ENCODE measurements at places on chromosomes 2 and 18.

GRCh38 chr2:128445523-128445900 lies 126.8 kb upstream of the HS6ST1 start:
- DNase-seq = no peak

GRCh38 chr2:172248381-172248780 lies 145.7 kb upstream of the DLX2 start:
- no peak for DNase-seq

DNA sequence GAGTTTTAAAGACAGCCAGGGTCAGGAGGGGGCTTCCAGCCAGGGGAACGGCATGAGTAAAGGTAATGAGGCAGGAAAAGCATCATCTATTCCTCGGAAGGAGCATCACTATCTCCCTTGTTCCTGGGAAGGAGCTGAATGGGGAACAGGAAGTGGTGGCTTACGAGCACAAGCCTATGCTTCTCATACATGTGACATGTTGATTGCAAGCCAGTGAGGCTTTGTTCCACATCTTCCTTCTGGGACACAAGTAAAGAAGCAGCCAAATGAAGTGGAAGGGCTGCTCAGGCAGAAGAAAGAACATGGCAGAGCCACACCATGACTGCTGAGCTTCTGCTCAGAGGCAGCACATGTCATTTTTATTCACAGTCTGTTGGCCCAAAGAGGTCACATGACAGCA lies 15.1 kb upstream of the LMAN1 start:
- DNase-seq = no peak

DNA sequence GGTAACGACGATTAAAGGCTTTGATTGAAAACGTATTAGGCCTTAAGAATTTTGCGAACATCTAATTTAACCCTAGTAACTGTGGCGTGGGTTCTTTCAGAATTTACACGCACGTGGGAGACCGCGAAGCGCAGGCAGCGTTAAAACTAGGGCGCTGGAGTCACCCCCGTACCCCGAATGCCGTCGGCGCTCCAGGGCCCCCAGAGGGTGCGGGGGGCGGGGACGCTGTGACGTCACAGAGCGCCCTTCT lies 673 bp upstream of the SMCHD1 start:
- DNase-seq = peak; percentile 68

DNA sequence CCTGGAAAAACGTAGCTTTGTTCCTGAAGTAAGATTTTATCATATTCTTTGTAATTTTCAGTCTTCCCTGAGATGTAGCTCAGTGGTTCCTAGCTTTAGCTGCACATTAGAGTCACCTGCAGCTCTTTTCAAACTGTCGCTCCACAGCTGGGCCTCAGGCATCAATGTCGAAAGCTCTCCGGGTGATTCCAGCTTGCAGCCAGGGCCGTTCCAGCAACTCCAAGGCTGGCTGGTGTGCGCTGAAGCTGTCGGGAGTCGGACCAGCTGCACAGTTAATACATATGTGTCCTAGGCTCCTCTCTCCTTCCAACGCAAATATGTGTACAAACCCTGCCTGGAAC lies 609 bp upstream of the ZNF2 start:
- DNase-seq = no peak

GRCh38 chr18:5164903-5165302 lies 32.2 kb downstream of the AKAIN1 start:
- DNase-seq = no peak

- DNase-seq = no peak
Measured at GRCh38 chr2:227796045-227796711, 17.5 kb upstream of the CCL20 start.

GRCh38 chr2:28487258-28487657 lies 8.6 kb upstream of the PLB1 start:
- DNase-seq = no peak

DNA sequence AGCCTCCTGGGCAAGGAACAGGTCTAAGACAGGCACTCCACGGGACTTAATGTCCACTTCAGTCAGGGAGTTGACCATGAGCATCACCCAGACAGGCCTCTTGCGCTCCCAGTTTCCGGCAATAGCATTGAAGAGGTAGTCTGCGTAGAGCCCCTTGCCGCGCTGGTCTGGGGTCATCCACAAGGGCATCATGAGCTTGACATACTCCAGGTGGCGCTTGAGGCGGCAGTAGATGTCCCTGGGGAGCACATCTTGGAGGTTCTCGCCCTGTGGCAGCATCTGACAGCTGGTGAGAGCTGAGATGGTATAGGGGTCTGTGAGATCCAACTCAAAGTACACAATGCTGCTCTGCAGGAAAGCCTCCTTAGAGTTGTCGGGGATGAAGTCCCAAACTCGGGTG lies 10.6 kb downstream of the TRABD2A start:
- DNase-seq = no peak

GRCh38 chr2:152790883-152791282 lies 72.5 kb downstream of the ARL6IP6 start:
- DNase-seq = no peak

DNA sequence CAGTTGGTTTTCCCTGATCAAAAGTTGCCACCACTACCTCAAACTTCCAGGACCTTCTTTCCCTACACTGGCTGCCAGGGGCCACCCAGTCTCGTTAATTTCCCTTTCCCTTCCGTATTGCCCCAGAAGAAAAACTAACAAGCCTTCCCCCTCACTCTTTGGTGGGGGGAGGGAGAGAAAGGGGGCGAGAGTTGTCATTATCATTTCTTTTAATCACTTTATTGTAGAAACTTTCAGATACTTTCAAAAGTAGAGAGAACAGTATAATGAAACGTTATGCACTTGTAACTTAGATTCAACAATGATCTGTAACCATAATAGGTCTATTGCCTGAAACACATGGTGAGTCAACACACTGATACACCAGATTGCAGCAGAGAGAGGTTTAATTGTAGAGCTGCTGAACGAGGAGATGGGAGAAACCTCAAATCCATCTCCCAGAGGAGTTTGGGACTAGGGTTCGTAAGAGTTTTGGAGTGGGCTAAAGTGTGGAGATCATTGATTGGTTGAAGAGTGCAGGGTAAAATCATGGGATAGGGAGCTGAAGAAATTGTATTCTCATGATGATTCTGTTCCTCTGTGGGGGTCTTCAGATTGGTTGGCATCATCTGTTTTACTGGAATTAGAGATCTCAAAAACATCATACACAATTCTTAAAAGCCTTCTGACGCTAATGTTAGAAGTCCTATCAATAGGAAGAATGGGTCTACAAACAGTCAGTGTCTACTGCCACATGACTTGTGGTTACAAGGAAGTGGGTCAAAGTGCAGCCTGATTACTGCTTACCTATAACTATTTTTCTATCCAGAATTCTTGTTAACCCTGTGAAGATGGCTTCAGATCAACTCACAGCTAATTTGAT lies 2.6 kb upstream of the RNF149 start:
- no peak for DNase-seq

DNA sequence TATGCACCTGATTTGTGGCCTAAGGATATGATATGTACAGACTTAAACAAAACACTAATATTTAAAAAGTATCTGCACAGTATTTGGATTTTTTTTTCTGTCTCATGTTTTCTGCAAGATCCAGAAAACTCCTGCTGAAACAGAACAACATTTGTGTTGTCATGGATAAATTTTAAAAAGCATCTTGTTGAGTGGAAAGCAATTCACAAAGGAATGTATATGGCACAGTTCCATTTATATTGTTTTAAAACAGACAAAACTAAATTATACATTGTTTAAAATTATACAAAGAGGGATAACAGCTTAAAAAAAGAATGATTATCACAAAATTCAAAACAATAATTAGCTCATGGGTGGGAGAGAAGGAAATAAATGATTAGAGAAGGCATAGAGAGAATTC lies 193.5 kb downstream of the PPP1R1C start:
- no peak for DNase-seq

DNA sequence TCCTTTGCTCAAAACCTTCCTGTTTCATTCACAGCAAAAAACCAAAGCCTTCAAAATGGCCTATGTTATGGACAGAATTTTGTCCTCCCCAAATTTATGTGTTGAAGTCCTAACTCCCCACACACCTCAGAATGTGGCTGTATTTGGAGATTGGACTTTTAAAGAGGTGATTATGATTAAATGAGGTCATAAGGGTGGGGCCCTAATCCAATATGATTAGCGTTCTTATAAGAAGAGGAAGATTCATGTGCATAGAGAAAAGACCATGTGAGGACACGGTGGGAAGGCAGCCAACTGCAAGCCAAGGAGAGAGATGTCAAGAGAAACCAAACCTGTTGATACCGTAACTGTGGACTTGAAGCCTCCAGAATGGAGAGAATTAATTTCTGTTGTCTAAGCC lies 4.6 kb upstream of the ZNF638 start:
- no peak for DNase-seq

GRCh38 chr2:23944976-23945375 lies 4.7 kb downstream of the UBXN2A start:
- DNase-seq = no peak

GRCh38 chr2:79373358-79374130 lies 139.3 kb upstream of the CTNNA2 start:
- DNase-seq = no peak

- DNase-seq = no peak
Measured at GRCh38 chr2:136217996-136218395, 100.0 kb upstream of the CXCR4 start.

DNA sequence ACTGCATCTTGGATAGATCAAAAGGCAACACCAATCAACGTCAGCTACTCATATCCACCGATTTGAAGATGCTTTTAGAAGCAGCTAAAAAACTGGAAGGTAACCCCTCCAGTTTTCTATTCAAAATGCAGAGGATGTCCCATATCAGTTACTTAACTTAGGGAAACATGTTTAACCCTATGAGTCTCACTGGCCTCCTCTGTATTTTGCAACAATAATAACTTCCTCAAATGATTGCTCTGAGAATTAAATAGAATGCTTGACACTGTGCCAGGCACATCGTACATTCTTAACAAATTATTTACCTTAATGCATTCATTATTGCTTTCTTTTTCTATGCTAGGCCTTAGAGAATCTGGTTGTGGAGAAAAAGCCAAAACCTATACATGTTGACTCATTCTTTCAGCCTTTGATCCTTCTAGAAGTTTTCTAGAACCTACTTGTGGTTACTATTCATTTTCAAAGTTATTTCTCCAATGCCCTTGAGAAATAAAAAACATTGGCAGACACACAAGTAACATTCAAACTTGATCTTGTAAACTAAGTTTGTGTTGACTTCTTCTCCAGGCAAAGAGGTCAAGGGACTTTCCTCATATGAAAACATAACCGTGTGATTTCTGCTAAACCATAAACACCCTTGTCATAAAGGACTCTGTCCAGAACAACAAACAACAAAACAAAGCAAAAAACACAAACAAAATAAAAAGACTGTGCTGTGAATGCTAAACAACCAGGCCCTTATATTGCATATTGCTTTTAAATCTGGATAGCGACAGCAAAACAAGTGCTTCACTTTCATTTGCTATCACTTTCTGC lies 4.6 kb downstream of the DOCK10 start:
- no peak for DNase-seq

- DNase-seq = peak; percentile 61
Measured at GRCh38 chr18:13284330-13285027, 65.9 kb downstream of the LDLRAD4 start.

- DNase-seq = no peak
Measured at GRCh38 chr18:67218556-67218955, 298.0 kb downstream of the DSEL start.

DNA sequence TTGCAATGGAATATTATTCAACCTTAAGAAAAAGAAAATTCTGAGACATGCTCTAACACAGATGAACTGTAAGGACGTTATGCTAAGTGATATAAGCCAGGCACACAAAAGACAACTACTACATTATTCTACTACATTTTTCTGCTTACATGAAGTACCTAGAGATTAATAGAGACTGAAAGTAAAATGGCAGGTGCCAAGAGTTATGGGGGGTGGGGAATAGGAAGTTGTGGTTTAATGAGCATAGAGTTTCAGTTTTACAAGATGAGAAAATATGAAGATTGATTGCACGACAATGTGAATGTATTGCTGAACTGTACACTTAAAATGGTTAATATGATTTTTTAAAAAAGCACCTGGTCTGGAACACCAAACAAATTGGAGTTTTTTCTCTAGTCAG lies 1231.6 kb upstream of the DDX18 start:
- DNase-seq = no peak

GRCh38 chr2:148375214-148375613 lies 269.3 kb upstream of the EPC2 start:
- DNase-seq = no peak

GRCh38 chr2:108587621-108588020 lies 53.4 kb downstream of the LIMS1 start:
- DNase-seq = no peak

- no peak for DNase-seq
Measured at GRCh38 chr2:200102971-200103370, 147.6 kb downstream of the MAIP1 start.

DNA sequence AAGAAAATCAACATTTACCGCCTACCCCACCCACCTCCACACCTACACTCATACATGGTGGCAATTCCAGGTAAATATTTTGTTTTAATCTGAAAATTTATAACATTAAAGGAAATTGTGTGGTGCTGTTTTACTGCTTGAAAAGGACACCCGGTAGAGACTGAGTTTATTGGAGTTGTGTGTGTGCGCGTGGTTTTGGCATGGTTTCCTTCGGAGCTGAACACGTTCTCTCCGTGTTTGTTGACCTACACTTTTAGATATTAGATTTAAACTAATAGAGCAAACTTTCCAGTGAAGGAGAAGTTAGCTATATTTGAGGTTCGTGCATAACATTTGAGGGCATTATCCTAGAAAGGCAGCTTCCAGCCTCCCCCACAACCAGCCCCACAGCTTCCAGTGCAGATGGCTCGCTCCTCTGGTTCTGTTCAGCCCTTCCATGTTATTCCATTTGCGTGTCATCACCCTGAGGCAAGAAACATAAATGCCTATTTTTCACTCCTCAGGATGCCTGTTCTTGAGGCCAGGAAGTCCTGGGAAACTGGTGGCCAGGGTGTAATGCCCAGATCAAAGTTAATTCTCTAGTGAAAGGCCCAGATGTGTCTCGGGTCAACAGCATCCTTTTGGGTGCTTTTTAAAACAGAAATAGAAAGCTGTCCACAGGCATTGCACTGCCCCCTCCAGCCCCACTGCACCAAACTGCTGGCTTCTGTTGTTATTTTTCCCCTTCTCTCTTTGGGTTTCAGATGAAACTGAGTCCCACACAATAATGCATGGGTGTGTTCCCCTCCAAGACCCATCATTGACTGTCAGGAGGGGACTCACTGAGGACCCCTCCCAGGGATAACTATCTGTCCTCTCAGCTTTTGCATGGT lies 190.2 kb downstream of the SETBP1 start:
- no peak for DNase-seq

GRCh38 chr2:238304116-238304515 lies 15.7 kb upstream of the PER2 start:
- no peak for DNase-seq

DNA sequence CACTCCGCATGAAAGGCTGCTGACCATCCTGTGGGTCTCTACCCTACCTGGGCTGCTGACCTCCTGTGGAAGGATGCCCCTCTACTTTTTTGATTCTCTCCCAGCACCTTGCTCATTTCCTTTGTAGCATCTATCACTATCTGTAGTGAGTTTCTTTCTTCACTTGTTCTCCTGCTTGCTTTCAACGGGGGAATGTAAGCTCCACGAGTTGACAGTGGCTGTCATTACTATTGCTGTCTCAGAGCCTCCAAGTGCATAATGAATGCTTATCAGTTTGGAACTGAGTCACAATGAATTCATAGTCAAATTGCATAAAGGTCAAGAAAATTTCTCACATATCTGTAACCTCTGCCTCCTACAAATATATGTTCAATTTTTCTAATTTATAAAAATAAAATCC lies 477.7 kb downstream of the PLCL1 start:
- DNase-seq = no peak

All from activated T-cell treated with anti-CD3 and anti-CD28 coated beads, Interleukin-2, amount 50 U/mL, for 72 hours (primary cell).